Activated CD8-positive, alpha-beta T cell treated with anti-CD3 and anti-CD28 coated beads for 36 hours (primary cell): ENCODE measurements at places on chromosomes 11 and 22. TPM values are rescaled to one million over a fixed set of nuclear protein-coding genes. Genes with fewer than 3 reads are reported as not detected.

GRCh38 chr11:117907276-117908108, 21.7 kb downstream of the TMPRSS13 start:
- H3K27me3 ChIP-seq, result no peaks in the 10 kb centered on the region
- H3K36me3 ChIP-seq, result no peaks in the 10 kb centered on the region
- peak overlapping the region; percentile 64 for H3K27ac ChIP-seq
- H3K4me1 ChIP-seq, result peaks cover 17% of the 10 kb centered on the region
- peak; percentile 90 for DNase-seq

DNA sequence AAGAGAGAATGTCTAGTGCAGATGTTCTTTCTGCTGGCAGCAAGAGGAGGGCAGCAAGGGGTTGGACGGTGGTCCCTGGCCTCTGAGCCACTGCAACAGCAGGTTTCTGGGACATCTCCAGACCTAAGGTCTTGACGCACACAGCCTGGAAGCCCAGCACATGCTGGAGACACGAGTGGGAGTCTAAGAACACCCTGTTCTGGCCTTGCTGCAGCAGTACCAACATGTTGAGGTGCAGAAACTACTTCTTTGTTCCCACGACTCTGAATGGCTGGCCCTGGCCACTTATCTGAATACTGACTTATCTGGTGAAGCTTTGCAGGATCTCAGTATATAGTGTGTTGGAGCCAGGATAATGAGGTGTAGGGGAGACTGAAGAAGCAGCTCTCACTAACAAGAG, 6.8 kb downstream of the MICAL2 start:
- H3K4me1 ChIP-seq, result peaks cover 30% of the 10 kb centered on the region
- peaks cover 1% of the 10 kb centered on the region for H3K36me3 ChIP-seq
- no peak overlapping the region for H3K27ac ChIP-seq
- no peaks in the 10 kb centered on the region for H3K27me3 ChIP-seq

TRIM34 gene
- 8.5 TPM for total RNA-seq

DNA sequence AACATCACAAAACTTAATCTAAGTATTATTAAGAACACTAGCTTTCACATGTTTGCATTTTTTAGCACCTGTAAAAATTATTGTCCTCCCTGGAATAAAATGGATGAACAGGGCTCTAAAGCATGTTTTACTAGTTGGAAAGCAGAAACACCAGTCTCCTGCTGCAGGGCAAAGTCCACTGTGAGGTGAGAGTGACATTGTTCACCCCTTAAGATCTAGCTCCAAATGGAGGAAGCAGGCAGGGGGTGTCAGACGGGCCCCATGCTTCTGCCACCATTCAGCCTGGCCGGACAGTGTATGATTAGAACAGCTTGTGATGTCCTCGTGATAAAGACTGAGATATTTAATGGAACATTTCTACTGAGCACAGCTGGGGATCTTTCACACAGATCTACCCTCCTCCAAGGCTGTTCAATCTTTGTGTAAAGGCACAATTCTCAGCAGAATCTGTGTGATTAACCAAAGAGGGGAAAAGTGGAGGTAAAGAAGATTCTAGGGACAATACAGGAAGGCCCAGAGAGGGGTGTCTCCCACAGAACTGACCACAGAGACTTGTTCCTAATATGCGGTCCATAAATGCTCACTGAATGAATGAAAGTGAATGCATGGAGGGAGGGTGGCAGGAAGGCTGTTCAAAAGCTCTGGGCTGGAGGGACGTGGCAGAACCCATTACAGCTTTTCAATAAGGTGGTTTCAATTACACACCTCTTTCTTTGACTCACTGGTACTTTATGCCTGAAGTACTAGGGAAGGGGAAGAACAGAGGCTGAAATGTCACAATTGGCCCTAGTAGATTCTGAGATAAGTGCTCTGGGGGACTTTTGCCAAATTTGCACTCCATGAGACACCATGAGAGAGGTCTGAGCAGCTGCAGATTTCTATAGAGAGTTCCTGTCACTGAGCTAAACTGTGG, 239.1 kb upstream of the ARHGAP20 start:
- H3K27ac ChIP-seq, result no peak overlapping the region
- no peaks in the 10 kb centered on the region for H3K36me3 ChIP-seq
- no peaks in the 10 kb centered on the region for H3K4me1 ChIP-seq
- no peaks in the 10 kb centered on the region for H3K27me3 ChIP-seq

DNA sequence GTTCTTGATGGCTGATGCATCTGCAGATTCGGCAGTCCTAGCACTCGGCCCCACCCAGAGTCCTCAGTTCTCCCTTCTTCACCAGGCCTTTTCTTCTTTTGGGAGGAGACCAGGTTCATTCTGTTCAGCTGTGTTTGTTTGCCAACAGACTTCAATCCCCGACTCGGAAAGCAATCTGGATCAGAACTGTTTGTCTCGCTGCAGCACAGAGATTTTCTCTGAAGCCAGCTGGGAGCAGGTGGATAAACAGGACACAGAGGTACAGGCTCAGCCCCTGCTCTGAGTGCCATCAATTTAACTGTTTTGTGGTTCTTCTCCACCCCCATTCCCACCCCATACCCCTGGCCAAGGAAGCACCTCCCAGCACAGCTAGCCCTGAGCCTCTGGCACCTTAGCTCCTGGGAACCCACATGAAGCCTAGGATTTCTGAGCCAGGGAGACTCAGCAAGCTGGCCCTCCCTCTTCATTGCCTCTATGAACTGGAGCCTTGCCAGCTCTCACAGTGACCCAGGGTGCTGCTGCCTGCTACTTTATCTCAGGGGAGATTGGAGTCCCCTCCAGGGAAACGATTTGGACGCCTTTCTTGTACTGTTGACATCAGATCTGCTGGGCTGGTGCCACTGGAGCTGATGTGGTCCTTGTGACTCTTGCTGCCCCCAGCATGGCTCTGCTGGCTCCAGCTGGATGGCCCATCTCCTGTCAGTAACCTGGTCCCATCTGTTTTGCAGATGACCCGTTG, 58.2 kb upstream of the HORMAD2 start:
- H3K27me3 ChIP-seq, result no peaks in the 10 kb centered on the region
- no peak overlapping the region for H3K4me3 ChIP-seq
- DNase-seq, result no peak

DNA sequence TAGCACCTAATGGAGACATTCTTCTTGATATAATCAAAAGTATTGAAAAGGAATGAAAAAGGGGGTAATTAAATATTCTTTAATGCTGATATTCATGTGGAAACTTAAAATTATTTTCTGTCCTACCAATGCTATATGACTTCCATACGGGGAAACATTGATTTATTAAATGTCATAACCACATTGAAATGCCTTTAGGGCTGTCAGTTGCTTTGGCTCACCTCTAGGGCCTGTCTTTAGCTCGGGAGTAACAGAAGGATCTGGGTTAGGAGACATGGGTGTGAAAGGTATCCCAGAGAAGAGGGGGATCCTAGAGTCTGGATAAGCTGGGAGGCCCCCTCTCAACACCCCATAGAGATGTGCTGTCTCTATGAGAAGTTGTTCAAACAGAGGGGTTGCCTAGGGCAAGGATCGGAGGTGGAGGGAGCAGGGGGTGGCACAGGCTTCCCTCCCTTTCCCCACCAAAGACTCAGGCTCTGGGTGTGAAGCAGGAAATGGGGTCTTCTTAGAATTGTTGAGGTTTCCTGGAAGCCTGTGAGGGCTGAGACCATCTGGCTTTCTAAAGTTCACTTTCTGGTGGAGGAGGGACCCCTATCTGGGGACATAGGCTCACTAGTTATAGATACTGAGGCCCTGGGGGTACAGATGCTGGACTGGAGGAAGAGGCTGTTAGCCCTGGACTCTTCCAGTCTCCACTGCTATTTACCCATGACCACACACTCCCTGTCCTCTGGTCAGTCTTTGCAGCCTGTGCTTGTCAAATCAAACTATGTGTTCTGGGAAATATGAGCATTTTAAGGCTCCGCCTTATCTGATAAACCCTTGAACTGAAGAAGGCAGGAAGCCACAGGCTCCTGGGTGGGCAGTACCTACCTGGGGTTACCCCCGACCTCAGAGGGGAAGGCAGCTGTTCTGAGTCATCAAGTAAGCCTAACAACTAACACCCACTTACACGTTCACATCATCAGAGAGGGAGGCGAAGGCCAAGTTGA, 55.8 kb upstream of the RRAS2 start:
- peak; percentile 96 for DNase-seq
- H3K4me1 ChIP-seq, result peaks cover 72% of the 10 kb centered on the region
- H3K27ac ChIP-seq, result peak overlapping the region; percentile 98
